ENCODE measurements at places on chromosomes 16 and 17.

DNA sequence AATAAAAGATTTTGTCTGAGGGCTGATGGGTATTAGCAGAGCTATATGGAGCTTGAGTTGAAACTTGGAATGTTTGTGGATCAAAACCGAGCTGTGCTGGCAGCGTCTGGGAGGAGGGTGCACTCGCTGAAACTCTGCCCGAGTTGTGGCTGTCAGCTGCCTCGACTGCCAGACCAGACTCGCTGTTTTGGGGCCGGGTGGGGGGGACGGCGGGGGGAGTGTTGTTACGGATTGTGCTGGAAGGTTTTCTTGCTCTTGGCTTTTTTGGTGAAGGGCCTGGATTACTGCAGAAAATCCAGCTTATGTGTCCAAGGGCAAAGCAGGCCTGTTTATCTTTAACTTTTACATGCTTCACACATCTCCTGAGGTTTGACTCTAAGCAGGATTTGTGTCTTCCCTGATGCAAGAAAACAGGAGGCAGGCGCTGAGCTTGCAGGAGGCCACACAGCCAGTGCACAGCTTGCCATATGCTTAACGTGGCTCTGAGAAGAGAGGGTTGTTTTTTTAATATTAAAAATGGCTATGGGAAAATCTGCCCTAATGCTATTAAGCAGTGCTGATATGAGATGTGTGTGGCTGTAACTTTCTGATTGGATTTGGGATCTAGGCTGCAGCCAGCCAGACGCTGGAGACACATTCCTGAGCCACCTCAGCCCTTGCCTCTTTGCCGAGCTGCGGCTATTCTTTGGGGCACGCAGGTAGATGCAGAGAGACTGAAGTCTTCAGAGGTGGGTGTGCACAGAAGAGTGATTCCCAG is 20.5 kb upstream of the RPTOR start:
- no peak for DNase-seq

GRCh38 chr17:67676305-67676704 is 41.4 kb upstream of the NOL11 start:
- DNase-seq, result no peak

GRCh38 chr16:51816929-51817328 is 665.9 kb upstream of the SALL1 start:
- DNase-seq, result no peak

DNA sequence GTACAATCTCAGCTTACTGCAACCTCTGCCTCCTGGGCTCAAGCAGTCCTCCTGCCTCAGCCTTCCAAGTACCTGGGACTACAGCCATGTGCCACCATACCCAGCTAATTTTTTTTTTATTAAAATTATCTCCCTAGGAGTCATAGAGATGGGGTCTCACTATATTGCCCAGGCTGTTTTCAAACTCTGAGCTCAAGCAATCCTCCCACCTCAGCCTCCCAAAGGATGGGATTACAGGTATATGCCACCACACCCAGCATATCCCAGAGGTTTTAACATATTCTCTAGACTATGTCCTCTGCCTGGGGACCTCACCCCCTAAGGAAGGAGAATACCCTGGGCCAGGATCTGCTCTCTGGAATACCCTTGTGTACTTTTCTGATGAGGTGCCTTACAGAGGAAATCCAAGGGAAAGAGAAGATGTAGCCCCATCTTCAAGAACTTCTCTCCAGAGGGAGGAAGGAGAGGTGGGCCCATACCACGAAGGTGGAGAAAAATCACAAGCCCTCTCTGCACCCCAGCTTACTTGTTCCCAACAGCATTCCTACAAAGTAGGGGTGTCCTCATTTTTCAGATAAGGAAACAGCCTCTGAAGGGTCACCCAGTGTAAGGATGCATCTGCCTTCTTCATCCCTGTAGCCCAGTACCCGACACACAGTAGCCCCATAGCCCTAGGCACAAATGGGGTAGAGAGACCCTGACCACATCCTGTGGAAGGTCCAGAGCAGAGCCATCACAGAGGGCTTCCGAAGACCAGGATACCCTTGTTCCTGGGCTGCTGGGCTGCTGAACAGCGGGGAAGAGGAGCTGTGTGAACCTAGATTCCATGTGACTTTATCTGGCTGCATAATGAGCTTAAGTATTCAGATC is 151.6 kb downstream of the SOCS1 start:
- DNase-seq, result no peak

GRCh38 chr17:50062293-50063243 is 6.7 kb downstream of the ITGA3 start:
- DNase-seq, result no peak

GRCh38 chr16:71762186-71762585 is 37.7 kb upstream of the PHLPP2 start:
- no peak for DNase-seq

- DNase-seq, result no peak
Measured at GRCh38 chr17:74011966-74012365, 191.5 kb upstream of the RPL38 start.

GRCh38 chr16:7470344-7470743 is 137.7 kb downstream of the RBFOX1 start:
- DNase-seq, result no peak

- no peak for DNase-seq
Measured at GRCh38 chr17:74259667-74260524, 14.1 kb upstream of the DNAI2 start.

DNA sequence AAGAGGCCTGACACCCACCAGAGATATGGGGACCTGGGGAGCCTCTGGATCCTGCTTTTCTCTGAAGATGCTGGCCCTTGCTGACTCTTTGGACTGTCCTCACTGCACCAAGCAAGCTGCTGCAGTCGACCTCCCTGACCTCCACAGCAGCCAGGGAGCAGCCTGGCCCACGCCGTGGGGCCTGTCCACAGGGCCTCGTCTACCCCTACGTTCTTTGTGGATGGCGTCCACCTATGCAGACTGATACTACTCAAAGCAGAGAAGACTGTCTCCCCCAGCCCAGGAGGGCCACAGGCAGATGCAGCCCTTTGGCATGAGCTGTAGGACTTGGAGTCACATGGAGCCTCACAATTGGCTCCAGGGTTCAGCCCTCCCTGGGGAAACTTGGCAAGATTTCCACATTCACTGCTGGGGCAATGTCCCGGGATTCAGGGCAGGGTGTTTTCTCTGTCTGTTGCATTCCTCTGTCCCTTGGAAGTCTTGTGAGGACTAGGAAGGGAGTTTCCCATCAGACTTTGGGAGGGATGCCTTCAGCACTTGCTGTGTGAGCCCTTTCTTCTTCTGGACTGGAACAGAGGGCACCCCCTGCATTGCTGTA is 152.2 kb downstream of the NTN1 start:
- no peak for DNase-seq

DNA sequence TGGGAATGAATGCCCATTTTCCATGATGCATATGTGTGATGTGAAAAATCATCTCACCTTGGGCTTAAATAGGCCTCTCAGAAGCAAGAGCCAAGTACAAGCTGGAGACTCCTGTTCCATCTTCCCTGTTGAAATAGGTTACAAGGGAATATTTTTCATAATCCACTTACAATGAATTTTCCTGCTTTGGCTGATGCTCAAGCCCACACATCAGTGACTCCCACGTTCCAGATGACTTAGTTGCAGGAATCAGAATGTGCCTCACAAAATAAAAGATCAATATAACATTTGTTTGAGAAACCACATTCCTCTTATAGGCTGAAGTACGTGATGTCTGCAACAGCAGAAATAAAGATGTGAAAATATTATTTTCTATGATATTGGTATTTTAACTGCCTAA is 24.1 kb downstream of the ANKFN1 start:
- no peak for DNase-seq

GRCh38 chr16:71467810-71468209 is 5.8 kb upstream of the ZNF23 start:
- DNase-seq, result no peak

GRCh38 chr16:89024546-89025060 is 47.6 kb upstream of the CBFA2T3 start:
- no peak for DNase-seq

DNA sequence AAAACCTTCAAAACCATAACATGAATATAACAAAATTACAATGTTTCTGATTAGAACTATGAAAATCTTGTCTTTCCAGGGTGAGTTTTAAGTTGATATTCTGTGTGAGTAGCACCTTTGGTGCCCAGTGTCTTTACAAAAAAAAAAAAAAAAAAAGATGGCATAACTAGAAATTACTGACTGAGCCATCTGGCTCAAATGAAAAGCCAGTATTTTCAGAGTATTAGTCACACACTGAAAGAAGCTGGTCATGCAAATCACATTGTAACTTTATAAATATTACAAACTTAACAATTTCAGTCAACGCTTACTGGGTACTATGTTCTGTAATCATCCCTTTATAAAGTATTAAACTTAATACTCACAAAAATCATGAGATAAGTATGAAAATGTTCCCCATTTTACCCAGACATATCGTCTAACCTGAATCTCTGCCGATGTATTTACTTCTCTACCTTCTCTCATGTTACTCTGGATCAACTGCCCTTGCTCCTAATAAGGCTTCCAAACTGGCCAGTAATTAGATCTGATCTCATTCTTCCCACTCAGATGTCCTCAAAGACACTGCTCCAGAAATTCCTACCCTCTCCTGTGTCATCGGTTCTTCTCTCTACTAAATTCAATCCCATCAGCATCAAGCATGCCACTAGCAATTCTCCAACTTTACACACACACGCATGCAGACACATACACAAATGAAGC is 25.4 kb downstream of the UBE2G1 start:
- DNase-seq, result no peak

GRCh38 chr17:33517746-33518145 is 224.7 kb upstream of the ASIC2 start:
- no peak for DNase-seq

GRCh38 chr17:66620528-66620927 is 214.4 kb upstream of the CACNG5 start:
- DNase-seq, result no peak

GRCh38 chr16:1357906-1358566 is 6.3 kb downstream of the GNPTG start:
- DNase-seq, result no peak

DNA sequence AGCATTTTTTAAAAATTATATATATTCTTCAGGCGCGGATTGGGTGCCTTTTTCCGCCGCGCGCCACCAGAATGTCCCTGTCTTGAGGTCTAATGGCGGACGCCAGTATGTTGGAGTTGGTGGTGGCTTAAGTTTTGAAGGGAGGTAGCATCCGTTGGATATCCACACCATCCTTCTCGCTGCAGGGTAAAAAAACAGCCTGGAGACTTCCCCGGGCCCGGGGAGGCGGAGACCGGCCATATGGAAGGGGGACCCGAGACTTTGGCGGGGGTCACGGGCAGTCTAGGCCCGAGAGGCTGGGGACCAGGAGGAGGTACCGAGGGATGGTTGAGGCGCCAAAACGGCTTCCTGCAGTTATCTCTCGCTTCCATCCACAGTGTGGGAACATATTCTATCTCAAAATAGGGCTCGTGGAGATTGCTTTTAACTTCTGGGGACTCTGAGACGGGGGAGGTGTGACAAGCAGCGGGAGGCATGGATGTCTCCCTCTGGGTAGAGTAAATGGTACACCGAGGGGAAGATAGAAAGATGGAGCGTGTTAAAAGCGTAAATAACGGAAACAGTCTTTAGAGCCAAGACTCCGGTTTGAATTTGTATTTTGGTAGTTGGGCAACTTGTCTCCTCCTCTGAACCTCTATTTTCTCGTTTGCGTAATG is at the start of gene SF3B3:
Gene SF3B3 (plus strand): TSS at position 74 of the 656 bp plus-strand sequence. CDS start 2,841 bp downstream, outside the sequence.
- DNase-seq, result no peak

GRCh38 chr16:78383118-78383517 is 283.7 kb downstream of the WWOX start:
- DNase-seq, result no peak

DNA sequence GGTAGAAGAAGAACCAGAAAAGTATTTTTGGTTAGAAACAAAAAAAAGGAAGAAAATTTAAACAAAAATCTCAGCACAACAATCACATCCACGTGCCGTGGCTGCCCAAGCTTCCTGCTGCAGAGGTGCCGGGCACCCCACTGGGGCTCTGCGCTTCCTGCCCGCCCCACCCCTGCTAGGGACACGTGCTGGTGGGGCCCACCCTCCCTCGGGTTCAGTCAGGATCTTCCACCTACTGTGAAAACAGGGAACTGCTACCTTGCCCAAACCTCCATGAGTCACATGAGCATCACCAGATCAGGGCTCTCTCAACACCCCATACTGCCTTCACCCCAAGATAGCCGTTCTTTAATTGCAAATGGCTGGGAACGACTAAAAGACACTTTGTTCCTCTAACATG is 24.4 kb upstream of the CYTH1 start:
- DNase-seq, result no peak

DNA sequence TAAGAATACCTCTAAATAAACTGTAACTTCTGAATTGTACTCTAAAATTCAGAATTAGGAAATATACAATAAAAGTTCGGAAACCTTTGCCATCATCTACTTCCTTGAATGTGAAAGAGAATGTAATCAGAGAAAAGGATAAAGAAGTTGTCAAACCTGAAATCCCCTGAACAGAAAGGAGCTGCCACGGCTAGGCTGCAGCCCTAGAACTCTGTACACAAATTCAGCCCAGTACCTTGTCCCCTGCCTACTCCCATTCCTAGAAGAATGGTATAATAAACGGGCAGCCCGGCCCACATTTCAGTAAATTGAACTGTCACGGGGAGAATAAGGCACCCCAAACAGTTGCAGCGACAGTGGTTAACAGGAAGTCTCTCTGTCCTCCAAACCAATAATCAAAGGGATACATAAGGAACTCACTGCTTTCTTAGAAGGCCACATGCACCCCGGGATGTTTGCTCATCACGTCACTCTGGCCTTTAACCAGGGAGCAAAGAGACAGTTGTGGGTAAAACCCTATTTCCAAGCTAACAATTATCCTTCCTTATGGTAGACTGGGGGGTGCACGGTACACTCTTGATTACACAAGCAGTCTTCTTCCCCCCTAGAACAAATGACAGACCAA is 24.3 kb upstream of the RFFL start:
- no peak for DNase-seq

- no peak for DNase-seq
Measured at GRCh38 chr17:73391331-73392265, 79.8 kb upstream of the CDC42EP4 start.

- no peak for DNase-seq
Measured at GRCh38 chr16:15636392-15636873, 6.5 kb downstream of the MARF1 start.

- no peak for DNase-seq
Measured at GRCh38 chr17:34571428-34572130, 7.8 kb upstream of the TMEM132E start.

- no peak for DNase-seq
Measured at GRCh38 chr17:17109256-17109655, 67.0 kb downstream of the MPRIP start.

DNA sequence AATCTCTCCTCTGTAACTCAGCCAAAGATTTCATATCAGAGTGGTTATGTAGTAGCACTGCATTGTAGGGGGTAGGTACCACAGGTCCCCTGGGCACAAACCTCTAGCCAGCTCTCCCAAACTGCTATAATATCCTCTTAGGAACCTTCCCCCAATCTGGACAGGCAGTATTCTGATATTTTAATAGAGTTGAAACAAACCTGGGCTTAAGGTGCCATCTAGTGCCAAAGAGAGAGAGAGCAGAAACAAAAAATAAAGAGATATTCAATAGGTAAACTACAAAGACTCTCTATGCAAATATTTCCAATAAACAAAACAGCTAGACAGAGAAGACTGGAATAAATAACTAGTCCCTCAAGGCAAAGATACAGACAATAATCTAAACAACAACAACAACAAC is 1070.0 kb downstream of the CDH11 start:
- no peak for DNase-seq

- DNase-seq, result no peak
Measured at GRCh38 chr16:84520725-84521496, 16.5 kb upstream of the MEAK7 start.
